ENCODE measurements at places on chromosomes 12 and 14.

DNA sequence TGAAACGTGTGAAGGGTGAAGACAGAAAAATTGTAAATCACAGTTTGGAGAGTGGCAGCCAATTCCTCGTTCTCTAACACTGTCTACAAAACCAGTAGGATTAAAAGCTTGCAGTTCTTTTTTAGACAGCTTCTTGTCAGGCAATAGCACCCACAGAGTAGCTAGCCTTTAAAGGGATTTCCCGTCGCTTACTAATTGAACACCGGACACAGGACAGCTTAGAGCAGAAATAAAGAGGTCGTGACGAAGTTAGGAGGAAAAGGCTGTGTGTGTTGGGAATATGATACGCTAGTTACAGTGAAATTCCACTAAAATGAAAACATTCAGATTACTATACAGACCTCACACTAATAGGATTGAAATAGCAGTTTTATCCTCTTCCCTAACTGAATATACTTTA is 149.1 kb upstream of the FLRT2 start:
- no peak for DNase-seq

DNA sequence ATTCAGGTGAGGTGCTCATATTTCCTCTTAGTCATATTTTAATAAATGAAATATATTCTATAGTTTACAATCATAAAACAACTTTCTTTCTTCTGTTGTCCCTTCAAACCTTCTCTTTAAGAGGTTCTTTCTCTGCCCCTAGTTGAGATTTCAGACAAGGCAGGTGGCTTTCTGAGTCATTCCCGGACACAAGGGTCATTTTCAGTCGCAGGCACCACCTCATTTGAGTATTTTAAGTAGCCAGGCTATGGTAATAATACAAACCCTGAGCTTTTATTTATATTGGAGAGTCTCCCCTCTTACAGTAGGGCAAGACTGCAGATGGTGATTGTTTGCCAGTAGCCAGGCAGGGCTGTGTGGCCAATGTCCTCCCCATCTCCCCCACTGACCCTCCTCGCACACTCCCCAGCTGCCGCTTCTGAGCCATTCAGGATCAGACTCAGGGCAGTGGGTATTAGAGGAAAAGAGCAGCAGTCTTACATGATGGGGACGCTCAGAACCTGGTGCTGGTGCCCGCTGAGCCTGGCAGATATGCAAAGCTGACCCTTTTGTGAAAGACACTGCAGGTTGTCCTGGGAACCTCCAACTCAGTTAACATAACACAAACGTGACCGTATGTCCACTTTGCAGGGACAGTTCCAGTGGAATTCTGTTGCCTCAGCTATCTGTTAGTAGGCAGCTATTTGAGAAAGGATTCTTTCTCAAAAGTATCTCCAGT is 101.1 kb upstream of the BCL2L14 start:
- DNase-seq = no peak

DNA sequence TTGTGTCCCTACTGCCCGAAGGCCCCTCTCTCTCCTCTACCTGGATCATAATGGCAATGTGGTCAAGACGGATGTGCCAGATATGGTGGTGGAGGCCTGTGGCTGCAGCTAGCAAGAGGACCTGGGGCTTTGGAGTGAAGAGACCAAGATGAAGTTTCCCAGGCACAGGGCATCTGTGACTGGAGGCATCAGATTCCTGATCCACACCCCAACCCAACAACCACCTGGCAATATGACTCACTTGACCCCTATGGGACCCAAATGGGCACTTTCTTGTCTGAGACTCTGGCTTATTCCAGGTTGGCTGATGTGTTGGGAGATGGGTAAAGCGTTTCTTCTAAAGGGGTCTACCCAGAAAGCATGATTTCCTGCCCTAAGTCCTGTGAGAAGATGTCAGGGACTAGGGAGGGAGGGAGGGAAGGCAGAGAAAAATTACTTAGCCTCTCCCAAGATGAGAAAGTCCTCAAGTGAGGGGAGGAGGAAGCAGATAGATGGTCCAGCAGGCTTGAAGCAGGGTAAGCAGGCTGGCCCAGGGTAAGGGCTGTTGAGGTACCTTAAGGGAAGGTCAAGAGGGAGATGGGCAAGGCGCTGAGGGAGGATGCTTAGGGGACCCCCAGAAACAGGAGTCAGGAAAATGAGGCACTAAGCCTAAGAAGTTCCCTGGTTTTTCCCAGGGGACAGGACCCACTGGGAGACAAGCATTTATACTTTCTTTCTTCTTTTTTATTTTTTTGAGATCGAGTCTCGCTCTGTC is 1.8 kb downstream of the INHBE start:
- no peak for DNase-seq

- DNase-seq = no peak
Observed at GRCh38 chr14:29102996-29103395, 336.4 kb downstream of the FOXG1 start.

DNA sequence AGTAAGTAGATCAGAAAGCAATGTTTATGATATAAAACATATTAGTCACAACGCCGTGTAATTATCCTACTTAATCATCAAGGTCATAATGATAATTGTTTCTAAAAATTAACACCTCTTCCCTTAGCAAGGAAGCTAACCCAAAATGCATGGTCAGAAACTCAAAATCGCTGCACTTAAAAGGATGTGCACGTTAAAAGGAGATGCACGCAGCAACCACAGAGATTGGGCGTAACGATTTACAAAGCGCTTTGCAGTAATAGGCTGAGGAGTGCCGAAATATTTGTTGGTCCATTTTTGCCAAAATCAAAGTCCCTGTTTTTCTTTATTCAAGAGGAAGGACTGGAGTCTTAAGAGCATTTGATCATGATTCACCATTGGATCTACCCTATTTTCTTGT is 1077.2 kb downstream of the VRK1 start:
- DNase-seq = no peak

- DNase-seq = no peak
Observed at GRCh38 chr12:27785882-27786570, 6.0 kb upstream of the MANSC4 start.

DNA sequence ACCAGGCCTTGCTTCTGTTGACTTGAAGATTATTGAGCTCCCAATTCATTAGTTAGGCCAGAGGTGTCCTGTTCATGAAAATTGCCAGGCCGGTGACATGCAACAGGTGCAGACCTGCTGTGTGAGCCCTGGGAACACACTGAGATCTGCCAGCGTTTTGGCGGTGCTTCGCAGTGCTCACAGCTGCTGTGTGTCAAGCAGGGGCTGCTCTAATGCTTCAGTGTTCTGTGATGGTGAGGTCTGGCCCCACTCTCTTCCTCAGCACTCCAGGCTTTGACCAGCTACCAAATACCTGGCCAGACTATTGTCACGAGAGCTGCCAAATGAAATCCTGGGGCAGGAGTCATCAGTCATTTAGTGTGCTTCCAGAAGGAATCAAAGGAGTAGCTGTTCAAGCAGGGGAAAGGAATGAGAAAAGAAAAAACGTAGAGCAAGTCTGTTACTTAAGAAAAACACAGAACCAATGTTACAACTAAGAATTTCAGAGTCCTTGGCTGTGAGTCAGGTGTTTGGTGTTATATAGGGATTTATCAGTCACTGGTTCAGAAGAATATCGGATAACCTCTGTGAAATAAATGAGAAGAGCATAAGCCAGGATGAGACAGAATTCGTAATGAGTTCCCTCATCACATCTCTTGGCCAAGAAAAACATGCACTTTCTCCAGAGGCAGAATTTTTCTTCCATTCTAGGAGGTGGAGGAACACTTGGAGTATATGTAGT is 150.8 kb downstream of the FBXL14 start:
- DNase-seq = no peak

DNA sequence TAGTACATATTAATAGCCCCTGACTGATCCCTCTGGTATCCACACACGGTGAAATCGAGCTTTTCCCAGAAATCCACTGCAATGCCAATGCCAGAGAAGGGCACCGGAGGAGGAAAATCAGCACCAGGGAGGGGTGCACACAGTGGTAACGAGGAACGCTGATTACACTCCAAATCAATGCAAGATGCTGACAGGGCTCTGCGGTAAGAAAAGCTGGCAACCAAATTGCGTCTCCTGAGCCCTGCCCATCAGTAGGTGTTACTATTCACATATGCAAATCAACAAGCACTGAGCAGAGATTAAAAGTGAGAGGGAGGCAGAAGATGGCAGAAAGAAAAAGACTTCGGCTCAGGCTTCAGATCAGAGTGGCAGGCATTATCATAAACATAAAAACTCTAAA is 159.1 kb downstream of the RPS29 start:
- no peak for DNase-seq

DNA sequence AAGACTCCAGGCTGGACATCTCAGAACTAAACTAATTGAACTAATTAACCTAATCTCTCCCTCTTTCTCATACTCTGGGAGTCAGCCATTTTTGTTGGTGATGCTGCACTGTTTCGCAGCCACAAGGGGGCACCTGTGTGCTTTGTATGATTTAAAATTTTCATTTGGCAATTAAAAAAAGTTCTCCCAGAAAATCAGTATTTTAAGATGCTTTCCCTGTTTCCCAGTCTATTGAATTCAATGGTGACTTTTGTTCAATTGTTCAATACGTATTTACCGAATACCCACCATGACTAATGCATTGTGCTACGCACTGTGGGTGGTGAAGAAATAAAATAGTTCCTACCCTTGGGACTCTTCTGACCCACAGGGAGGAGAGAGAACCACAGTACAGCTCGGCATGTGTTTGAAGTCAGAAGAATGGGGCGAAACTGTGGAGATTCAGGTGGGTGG is 63.7 kb downstream of the ZNF664 start:
- peak; percentile 13 for DNase-seq

DNA sequence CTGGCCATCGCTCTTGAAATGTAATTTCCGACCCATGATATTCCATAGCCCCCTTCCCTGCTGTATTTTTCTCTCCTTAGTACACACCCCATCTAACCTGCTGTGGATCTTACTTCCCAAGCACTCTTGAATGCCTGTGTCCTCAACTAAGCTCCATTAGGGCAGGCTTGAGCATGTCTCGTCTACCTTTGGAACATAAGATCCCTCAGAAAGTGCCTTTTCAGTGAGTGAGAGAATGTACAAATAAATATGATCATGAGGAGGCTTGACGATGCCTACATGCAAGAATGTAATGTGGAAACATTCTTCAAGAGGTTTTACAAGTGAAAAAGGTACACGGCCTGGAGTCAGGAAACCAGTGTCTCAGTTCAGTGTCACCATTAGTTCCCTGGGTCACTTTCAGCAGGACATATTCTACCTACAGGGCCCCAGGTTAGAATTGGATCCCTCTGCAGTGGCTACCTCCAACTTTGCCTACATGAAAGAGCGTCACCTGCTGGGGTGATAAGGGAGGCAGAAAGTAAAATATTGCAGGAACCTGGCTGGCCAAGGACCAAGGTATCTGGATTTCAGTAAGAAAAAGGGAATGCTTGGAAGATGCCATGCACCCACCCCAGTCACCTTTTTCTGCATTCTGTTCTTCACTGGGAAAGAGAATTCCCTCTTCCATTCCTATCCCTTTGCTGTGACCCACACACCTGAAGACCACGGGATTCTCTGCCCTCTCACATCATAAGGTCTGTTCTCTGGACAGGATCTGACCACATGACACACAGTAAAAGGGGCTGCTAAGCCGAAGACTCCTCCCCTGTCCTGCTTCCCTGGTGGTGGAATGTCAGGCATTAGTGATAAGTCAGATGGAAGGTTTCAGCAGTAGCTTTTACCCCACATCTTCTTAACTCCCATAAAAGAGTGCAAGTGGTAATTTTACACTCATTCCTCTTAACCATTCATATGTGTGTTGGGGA is 24.6 kb upstream of the SERPINA1 start:
- DNase-seq = no peak

DNA sequence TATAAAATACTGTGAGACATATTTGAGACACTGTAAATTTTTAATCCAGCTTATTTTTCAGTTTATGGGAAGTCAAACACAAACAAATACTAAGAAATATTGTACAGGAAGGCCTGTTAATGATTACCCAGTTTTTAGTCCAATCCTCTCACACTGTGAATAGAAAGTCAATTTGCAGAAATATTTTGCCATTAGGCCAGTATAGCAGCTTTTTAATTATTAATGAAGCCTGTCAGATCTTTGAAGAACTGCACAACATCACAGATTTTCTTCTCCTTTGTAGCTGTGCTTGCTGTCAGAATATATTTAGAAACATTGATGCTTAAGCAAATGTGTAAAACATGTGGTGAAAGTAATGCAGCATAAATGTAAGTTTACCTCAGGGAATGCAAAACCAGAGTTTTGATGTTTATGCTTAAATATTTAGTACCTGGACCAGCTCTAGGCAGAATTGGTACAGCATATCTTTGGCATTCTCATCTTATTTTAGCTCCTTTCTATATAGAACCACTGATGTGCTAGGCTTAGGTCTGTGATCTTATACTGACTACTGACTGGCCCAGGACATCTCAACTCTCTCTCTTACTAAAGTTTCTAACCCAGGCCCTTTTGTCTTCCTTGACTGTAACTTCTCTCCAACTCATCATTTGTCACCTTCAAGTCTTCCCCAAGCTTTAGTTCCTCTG is 230.8 kb upstream of the NAV3 start:
- no peak for DNase-seq

DNA sequence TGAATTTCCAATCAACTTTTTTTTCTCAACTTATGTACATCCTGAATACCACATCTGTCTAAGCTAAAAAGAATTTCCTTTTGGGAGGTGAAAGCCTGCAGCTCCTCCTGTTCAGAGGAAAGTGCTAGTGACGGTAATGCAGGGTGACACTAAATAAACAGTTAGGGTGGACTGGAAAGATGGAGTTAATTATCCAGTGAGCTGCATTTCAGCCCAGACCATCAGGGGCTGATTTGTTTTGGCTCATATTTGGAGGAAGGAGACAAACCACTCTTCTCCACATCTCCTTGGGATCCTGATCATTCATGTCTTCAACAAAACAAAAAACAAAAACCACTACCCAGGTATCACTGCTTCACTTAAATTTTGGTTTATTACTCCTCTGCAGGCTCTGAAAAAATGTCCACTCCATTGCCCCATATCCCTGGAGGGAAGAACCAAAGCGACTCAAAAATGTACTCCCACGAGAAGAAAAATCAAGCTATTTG is 5.1 kb upstream of the SIX1 start:
- DNase-seq = no peak

- DNase-seq = no peak
Observed at GRCh38 chr12:74903522-74903921, 306.1 kb downstream of the KCNC2 start.

GRCh38 chr12:129186952-129187351 is 333.7 kb downstream of the GLT1D1 start:
- no peak for DNase-seq

DNA sequence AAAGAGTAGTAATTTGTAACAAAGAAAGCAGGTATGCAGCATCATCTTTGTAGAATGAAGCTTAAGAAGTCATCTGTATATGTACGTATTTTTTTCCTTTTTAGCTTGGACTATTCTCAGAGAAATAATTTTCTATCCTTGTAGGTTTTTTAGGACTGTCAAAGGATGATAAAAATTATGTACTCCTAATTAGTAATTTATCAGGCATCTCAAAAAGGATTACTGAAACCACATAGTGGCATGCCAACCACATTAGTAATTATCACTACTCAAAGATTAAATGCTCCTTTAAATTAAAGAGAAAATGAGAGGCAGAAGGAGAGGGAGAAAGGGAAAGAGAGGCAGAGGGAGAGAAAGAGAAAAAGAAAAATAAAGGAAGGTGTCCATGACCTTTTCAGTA is 17.3 kb downstream of the TTC8 start:
- no peak for DNase-seq

Measured in activated T-helper 1 cell treated with anti-CD3 and anti-CD28 coated beads, Interleukin-2, amount 50 U/mL, for 16 hours (primary cell).